GM13976 (cell line): ENCODE measurements at places on chromosomes 11 and 22.

DNA sequence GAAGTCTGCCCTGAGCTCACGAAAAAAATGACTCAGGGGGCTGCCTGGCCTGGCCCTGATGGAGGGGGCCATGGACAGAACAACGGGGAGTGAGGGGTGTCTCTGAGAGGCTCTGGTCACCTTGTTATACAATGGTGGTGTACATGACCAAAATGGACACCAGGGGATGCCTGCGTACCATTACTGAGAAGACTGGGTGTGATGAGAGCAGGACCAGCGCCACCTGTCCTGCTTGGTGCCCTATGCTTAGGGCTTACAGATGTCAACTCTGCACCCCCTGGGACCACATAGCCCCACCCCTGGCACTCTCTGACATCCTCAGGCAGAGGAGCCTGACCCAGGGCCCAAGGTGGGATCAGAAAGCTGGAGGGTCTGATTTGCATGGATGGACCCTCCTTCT lies 104.8 kb downstream of the ZNF280B start:
- DNase-seq, result no peak

DNA sequence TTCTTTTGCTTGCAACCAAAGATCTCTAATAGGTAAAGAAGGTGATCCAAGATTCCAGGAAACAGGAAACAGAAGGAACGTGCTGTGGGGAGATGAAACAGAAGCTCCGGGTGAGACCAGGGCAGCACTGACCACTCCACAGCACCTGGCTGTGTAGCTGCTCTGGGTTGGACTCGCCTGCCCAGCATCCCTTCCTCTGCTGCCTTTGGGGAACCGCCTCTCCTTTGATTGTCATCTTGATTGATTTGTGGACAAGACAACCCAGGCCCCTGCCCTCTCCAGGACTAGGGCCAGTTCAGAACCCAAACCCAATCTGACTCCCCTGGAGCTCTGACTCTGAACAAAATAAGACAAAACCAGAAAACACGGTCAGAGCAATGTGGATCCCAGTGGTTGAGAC lies 14.7 kb upstream of the APOBEC3A start:
- no peak for DNase-seq

GRCh38 chr11:126981635-126982034 lies 18.9 kb downstream of the KIRREL3 start:
- DNase-seq, result no peak

GRCh38 chr22:43293259-43293654 lies 49.9 kb downstream of the SCUBE1 start:
- DNase-seq, result no peak

DNA sequence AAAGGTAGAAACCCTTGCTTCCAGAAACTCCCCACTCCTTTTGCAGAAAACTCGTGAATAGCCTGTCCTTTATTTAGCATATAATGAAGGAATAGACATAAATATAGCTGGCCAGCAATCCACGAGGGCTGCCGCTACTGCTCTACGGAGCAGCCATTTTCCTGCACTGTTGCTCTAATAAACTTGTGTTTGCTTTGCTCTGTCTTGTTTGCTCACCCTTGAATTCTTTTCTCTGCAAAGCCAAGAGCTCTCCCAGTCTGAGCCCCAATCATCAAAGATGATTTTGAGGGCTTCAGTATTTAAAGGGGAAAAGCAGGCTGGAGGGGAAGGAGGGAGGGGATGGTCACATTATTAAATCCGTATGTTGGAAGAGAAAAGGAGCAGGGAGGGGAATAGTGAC lies 16.6 kb upstream of the CHKA start:
- no peak for DNase-seq

- no peak for DNase-seq
Measured at GRCh38 chr11:118056806-118057205, 20.1 kb upstream of the TMPRSS4 start.

- DNase-seq, result no peak
Measured at GRCh38 chr11:3866206-3866605, 10.7 kb downstream of the STIM1 start.

DNA sequence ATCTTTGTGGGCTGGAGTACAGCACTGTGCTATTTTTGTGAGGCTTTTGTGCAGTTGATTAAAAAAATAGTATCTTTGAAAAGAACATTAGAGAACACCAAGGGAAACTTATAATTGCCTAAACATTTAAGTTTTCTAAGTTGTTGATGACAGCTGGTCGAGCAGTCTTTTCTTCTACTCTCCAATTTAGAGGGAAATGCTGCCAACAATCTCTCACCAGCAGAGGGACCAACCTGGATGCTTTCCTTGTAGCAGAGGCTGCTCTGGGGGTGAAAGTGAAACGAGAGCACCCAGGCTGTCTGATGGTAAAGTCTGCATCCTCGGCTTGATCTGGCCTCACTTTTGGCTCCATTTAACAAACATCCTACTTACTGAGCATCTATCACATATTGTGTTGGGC lies 1286.5 kb upstream of the TENM4 start:
- DNase-seq, result peak; percentile 7

DNA sequence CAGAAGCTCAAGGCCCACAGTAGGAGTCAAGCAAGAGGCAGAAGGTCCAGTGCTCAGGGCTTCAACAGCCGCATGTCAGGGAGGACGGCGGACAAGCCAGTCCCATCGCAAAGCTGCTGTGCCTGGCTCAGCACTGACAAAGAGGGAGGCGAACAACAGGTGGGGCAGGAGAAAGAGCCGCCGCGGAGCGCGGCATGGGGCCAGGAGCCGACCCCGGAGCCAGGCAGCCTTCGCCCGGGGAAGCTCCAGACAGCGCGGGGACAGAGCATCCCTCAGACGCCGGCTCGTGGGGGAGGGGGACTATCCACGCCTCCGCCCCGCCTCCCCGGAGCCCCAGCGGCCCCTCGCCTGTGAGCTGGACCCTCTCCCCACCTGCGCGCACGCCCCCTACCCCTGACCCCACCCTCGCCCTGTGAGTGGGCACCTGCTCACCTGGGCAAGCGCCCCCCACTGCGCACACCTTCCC lies 369 bp downstream of the DHCR7 start:
- DNase-seq, result peak; percentile 72

DNA sequence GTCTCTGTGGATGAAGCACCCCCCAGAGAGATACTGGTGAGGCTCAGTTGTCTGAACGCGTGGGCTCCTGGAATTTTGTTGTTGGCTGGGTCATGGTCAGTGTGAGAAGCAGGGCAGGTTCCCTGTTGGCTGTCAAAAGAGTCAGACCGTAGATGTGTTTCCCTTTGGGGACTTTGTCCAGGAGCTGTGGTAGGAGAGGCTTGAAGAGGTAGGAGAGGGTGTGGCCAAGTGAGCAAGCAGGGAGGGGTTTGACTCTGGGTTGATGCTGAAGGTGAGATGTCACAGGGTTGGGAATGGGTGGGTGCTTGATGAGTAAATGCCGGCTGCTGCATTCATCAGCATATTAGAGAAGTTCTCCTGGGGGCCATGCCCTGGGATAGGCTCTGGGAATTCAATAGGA lies 803.2 kb downstream of the TBC1D22A start:
- DNase-seq, result no peak

DNA sequence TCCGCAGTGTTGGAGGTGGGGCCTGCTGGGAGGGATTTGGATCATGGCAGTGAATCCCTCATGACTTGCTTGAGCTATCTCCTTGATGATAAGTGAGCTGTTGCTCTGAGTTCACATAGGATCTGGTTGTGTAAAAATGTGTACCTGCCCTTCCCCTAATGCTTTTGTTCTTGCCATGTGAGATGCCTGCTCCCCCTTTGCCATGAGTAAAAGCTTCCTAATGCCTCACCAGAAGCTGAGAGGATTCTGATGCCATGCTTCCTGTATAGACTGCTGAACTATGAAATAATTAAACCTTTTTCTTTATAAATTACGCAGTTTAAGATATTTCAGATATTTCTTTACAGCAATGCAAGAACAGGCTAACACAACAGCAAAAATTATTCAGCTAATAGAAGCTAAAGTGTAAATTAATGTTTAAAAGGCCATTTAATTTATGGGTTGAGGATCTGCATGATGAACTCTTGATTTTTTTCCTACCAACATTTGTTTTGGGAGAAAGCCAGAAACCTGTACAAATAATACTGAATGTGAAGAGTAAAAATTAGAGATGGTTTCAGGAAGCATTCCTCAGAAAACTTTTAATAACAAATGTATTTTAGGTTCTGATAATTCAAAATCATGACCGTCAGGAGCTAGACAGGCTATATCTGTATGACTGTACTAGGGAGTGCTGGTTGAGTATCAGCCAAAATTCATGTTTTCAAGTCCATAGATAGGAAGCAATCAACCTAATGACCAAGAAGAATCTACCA lies 177.5 kb upstream of the GRIA4 start:
- no peak for DNase-seq

DNA sequence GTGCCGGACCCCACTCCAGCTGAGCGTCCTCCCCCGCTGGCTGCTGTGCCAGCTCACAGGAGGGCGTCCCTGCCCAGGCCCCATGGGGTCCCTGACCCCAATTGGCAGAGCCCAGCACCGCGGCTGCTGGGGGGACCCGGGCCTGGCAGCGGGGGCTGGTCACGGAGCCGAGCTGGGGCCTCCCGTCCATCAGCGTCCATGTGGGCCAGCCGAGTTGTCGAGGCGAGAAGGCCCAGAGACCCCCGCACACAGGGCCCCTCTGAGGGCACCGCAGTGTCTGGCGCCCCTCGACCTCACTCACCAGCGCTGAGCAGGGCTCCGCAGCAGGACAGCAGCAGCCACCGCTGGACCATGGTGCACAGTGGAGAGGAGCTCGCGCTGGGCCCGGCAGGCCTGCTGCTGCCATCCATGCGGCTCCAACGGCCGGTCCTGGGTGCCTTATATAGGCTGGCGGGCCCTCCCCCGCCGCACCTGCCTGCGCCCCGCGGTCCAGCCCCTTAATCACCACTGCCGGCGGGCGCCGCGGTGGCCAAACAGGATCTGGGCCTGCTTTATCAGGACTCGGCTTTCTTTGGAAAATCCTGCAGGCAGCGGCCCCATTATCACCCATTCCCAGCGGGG lies at the start of gene MUC6:
Gene MUC6 (minus strand): TSS at position 416 of the 621 bp plus-strand sequence. CDS start 63 bp downstream, at position 353.
- DNase-seq, result no peak

- DNase-seq, result no peak
Measured at GRCh38 chr22:49672014-49672516, 155.6 kb downstream of the BRD1 start.

- DNase-seq, result no peak
Measured at GRCh38 chr11:128919216-128919615, 23.5 kb downstream of the TP53AIP1 start.

- DNase-seq, result no peak
Measured at GRCh38 chr11:43119275-43119970, 192.4 kb upstream of the API5 start.

- DNase-seq, result no peak
Measured at GRCh38 chr11:76087749-76088148, 118.6 kb downstream of the WNT11 start.

GRCh38 chr11:1896468-1896867 lies 4.8 kb upstream of the PRR33 start:
- DNase-seq, result peak; percentile 44

GRCh38 chr11:112689851-112690250 lies 271.4 kb upstream of the NCAM1 start:
- DNase-seq, result no peak

DNA sequence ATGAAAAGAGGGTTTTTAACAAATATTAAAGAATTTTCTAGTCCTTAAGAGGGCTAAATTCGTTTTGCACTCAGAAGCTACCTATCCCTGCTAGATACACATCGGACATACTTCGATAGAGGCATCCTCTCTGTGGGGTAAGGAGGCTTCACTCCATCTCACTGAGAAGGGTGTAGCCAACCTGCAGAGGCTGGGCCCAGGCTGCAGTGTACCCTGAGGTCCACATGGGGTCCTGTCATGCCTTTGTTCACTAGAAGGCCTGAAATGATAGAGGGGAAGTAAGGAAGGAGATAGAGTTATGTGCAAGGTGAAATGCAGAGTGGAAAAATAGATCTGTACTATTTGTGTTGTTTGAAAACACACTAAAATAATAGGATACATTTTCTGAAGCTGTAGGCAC lies 45.6 kb downstream of the IGSF9B start:
- DNase-seq, result no peak

DNA sequence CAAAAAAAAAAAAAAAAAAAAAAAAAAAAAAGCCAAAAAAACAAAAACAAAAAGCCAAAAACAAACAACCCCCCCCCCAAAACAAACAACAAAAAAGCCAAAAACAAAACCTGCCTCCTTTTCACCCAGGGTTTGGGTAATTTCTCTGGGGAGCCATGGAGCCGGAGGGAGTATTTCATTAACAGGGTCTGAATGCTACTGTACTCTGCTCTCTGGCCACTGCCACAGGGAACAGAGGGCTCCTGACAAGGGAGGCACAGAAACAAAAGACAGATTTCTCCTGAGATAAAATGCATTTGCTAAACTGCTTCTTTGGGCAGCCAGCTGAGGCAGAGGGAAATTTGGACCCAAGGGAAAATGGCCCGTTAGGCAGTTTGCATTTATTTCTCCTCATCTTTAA lies 266.0 kb upstream of the SYN3 start:
- DNase-seq, result no peak

- no peak for DNase-seq
Measured at GRCh38 chr11:119828819-119829218, 99.8 kb upstream of the NECTIN1 start.

DNA sequence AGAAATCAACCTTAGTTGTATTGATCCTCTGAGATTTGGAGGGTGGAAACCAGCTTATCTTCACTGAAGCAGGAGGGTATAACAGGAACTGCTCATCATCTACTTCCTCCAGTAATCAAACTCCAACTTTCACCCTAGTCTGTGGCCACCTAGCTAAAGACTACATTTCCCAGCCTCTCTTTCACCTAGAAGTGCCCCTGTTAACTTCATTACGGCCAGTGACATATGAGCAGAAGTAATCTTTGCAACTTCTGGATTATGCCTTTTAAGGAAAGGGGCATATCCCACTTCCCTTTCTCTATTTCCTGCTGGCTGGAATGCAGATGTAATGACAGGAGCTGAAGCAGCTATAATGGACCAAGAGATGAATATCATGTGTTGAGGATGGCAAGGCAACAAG lies 7.6 kb upstream of the VPS37C start:
- no peak for DNase-seq

GRCh38 chr22:37394341-37394740 lies 32.9 kb downstream of the ELFN2 start:
- no peak for DNase-seq

GRCh38 chr22:27105142-27106025 lies 448.0 kb downstream of the MIAT start:
- DNase-seq, result no peak
